ENCODE measurements at places on chromosomes 5 and 9.

- no peak for DNase-seq
Measured at GRCh38 chr5:80885396-80886000, 74.7 kb upstream of the RASGRF2 start.

- no peak for DNase-seq
Measured at GRCh38 chr5:71960195-71960594, 147.1 kb upstream of the MAP1B start.

DNA sequence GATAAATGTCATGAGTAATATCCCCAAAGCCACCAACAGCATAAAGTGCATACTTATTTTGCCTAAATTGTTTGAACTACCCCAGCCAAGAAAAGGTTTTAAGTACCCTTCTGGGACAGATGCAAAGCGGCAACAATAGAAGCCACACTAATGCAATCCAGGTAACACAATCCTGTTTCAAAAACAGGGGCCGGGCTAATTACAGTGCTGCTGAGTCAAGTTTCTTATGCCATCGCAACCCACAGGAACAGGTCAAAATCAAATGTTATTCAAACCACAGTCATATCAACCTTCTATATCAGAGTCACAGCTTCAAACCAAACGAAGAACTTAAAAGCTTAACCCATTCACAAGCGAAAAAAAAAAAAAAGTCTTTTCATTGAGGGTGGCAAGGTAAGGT lies 28.3 kb downstream of the EBF1 start:
- DNase-seq: no peak

DNA sequence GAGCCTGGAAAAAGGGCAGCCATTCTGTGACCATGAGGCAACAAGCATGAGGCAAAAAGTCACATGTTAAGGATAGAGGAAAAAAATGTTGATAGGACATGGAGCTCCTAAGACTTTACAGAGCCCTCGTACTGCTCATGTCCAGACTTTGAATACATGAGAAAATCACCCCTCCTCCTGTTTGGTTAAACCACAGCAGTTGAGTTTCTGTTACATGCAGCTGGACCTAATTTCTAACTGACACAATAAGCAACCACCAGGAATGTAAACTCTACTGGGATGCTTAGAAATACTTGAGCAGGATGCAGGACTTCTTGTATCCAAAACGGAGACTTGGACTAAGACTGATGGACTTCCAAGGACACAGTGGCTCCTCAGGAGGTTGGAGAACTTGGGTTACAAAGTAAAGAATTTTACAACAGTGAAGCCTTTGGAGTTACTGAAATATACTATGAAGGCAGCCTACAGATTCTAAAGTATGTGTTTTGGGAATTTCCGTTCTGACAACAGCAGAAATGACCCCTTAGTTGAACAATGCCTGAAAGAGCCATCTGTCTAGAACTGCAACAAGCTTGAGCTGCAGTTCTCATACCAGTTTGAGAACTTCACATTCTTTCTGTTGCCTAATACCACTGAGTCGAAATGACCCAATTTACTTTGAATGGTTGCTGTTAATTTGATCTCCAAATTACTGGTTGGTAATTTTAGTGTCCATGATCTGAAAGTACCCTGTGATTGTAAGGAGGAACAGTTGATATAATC lies 268.9 kb downstream of the PIK3R1 start:
- no peak for DNase-seq

- no peak for DNase-seq
Measured at GRCh38 chr9:129490583-129491486, 130.1 kb downstream of the C9orf50 start.

DNA sequence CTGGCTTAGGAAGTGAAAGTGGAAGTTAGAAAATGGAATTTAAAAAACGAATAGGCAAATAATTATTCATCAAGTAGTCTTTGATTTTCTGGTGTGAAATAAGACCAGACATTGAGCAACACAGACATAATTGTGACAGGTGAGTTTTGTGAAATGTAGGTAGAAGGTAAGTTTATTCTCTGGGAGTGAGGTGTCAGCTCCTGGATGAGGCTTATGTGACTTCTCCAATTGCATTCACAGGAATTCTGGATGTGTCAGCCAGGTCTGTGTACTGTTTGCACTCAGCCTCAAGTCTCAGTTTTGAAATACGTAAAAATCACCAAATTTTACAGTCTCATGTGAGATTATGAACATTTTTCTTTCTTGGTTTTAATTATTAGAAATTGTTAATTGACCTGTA lies 537.6 kb downstream of the CETN3 start:
- no peak for DNase-seq

DNA sequence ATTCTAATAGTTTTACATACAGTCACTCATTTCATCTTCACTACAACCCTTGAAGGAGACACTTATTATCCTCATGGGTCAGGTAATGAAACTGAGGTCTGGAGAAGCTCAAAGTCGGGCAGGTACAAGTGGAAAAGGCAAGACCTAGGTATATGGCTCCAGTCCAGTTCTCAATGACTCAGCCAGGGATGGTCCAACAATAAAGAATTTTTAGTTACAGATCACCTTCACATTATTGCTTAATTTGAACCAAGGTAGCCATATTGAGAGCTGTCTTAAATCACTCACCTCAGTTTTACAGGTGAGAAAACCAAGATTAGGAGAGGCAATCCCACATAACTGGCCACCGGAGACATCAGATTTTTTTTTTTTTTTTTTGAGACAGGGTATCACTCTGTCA lies 55.4 kb downstream of the PTPN3 start:
- DNase-seq: no peak

GRCh38 chr5:95984287-95984938 lies 22.8 kb upstream of the ELL2 start:
- no peak for DNase-seq

GRCh38 chr9:106921341-106921899 lies 58.5 kb downstream of the ZNF462 start:
- DNase-seq: no peak
